ENCODE measurements at places on chromosomes 6 and 20.

GRCh38 chr6:150991487-150991886 is 126.0 kb downstream of the MTHFD1L start:
- no peak for DNase-seq

GRCh38 chr6:143941852-143942627 is 66.0 kb downstream of the PLAGL1 start:
- DNase-seq = peak; percentile 52

GRCh38 chr20:13947719-13948118 is 42.7 kb downstream of the SEL1L2 start:
- DNase-seq = no peak

DNA sequence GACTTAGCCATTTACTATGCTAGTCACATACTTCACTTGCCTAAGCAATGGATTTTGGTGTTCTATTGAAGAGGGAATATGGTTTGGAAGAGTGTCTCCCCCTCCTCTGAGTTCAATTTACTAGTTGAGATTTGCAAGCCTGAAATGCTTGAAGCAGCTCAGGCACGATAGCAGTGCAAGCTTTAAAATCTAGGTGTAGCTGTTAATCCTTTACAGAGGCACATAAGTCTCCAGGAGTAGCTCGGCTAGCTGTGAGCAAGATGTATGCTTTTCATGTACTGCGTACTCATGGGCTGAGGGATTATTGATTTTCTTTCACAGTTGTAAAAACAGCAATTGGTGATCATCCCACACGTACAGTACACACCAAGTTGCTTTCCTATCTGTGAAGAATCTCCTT is 726 bp downstream of the FLRT3 start:
- no peak for DNase-seq

DNA sequence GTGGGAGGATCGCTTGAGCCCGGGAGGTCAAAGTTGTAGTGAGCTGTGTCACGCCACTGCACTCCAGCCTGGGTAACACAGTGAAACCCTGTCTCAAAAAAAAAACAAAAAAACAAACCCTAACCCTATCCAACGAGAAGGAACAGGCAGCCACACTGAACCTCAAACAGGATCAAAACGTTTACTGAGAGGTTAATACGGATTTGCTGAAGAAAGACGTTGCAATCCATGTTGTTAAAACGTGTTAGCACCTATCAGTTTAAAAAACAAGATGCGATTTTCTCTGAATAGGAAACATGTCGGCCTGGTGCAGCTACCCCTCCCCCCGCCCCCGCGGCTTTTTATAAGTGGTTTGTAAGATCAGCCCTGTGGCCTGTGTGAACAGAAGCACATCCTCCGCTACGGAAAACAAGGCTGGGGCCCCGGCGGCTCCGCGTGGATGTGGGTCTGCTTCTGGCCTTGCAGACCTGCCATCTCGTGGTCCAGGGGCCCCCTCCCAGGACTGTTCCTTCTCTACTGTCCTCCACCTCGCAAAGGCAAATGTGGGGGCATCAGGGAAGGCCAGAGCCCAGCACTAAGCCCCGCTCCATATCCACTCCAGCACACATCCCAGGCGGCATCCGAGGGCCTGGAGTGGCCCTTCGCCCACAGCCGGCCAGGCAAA is 11.4 kb downstream of the SLC2A4RG start:
- DNase-seq = peak; percentile 67

GRCh38 chr20:17138237-17138636 is 88.6 kb upstream of the PCSK2 start:
- no peak for DNase-seq

Data from CD4-positive, alpha-beta T cell treated with Interleukin-17A for 1 hour (primary cell).